ENCODE measurements at places on chromosomes 2 and 18. TPM values are rescaled to one million over a fixed set of nuclear protein-coding genes. Genes with fewer than 3 reads are reported as not detected.

GRCh38 chr2:101121174-101121573, 30.0 kb downstream of the TBC1D8 start:
- DNase-seq: no peak

GRCh38 chr2:12641441-12641840, 75.3 kb upstream of the TRIB2 start:
- DNase-seq: no peak

DNA sequence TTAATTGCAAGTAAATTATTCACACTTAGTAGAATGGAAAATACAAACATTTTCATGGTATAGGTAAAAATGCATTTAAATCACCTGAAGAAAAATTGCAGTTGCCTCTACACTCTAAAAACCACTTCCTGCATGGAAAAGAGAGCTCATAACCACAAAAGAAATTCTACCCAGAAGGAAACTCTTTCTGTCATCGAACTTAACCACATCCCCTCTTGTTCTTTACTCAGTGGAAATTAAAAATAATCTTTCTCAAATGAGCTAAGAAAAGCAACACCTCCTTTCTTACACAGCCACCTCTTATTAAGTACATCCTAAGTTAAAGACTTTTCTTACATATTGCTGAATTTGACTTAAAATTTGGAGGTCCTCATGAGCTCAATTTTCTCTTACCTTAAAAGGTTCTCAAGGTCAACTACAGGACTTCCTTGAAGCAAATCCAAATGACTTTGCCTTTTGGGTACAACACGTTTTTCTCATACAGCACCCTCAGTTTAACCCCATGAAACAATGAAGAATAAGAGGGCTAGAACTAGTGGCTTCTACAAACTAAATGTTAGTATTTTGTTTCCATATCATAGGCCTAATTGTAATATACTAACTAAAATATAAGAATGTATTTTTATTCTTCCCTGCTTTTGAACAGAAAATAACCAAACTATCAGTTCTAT, 109.1 kb upstream of the CRIM1 start:
- no peak for DNase-seq

GRCh38 chr18:13264091-13265007, 45.8 kb downstream of the LDLRAD4 start:
- peak; percentile 76 for DNase-seq

M1AP gene
- polyA plus RNA-seq: 0.27 TPM
